ENCODE measurements at places on chromosomes 12 and 14.

DNA sequence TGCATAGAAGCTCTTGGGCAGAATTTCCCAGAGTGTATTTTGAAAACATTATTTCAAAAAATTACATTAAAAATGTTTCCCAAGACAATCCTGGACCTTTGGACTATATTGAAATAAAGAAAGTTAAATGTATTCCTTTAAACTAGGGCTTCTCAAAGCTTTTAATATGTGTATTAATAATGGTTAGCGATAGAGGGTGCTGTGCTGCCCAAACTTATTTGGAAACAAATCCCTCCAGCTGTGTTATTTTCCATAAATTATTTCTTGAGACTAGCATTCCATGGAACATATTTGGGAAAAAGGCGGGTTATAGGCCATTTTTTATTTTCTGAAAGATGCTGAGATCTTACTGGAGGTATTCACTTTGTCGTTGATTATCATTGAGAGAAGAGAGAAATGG lies 397.8 kb upstream of the MIS18BP1 start:
- DNase-seq, result no peak

- DNase-seq, result no peak
Measured at GRCh38 chr12:131561891-131562684, 148.8 kb upstream of the SFSWAP start.

GRCh38 chr12:130334937-130335336 lies 2.8 kb upstream of the PIWIL1 start:
- peak; percentile 85 for DNase-seq

- DNase-seq, result no peak
Measured at GRCh38 chr14:92397953-92398564, 75.1 kb downstream of the SLC24A4 start.

- DNase-seq, result no peak
Measured at GRCh38 chr12:124917841-124918621, 3.6 kb upstream of the UBC start.

- no peak for DNase-seq
Measured at GRCh38 chr14:89336338-89336737, 80.7 kb downstream of the FOXN3 start.

- peak; percentile 2 for DNase-seq
Measured at GRCh38 chr12:79012636-79013035, 148.1 kb downstream of the SYT1 start.
